Activated CD8-positive, alpha-beta T cell treated with anti-CD3 and anti-CD28 coated beads, Interleukin-2, amount 10 ng/mL, durations not matched to agents 7 days and 5 days (primary cell): ENCODE measurements at places on chromosomes 12 and 14. TPM values are rescaled to one million over a fixed set of nuclear protein-coding genes. Genes with fewer than 3 reads are reported as not detected.

DNA sequence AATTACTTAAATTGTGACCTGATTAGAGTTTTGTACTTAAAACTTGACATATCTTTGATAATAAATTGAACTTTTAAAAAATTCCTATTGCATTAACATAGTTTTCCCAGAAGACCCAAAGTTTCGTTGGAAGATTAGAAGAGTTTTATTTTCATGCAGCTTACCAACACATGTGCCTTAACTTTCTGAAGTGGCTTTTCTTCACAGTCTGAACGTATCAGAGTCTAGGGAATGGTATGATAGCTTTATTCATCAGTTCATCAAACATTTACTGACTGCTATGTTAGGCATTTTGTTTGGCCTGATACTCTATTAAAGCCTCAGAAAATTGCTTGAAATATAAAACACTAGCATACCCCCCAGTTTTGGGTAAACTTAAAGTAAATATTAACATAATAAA lies 65.2 kb downstream of the MARK3 start:
- H3K27me3 ChIP-seq, result no peaks in the 10 kb centered on the region
- peaks cover 16% of the 10 kb centered on the region for H3K36me3 ChIP-seq
- no peak overlapping the region for H3K27ac ChIP-seq
- H3K4me1 ChIP-seq, result peaks cover 7% of the 10 kb centered on the region
- no peak for DNase-seq

DNA sequence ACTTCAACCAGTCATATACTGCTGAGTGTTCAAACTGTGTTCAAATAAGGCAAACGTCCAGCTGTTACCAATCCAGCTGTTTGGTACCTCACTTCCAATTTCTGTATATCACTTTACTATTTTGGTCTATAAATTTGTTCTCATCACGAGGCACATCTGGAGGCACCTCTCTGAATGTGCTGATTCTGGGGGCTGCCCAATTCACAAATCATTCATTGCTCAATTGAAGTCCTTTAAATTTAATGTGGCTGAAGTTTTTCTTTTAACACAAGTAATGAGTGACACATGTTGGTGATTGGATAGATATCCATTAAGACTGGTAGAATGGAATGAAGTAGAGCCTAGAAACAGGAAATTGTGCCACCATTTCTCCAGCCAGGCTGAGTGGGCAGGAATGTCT lies 617.0 kb upstream of the TMEM132C start:
- H3K36me3 ChIP-seq, result no peaks in the 10 kb centered on the region
- no peak overlapping the region for H3K4me3 ChIP-seq
- H3K27me3 ChIP-seq, result no peaks in the 10 kb centered on the region
- no peak overlapping the region for H3K27ac ChIP-seq

DNA sequence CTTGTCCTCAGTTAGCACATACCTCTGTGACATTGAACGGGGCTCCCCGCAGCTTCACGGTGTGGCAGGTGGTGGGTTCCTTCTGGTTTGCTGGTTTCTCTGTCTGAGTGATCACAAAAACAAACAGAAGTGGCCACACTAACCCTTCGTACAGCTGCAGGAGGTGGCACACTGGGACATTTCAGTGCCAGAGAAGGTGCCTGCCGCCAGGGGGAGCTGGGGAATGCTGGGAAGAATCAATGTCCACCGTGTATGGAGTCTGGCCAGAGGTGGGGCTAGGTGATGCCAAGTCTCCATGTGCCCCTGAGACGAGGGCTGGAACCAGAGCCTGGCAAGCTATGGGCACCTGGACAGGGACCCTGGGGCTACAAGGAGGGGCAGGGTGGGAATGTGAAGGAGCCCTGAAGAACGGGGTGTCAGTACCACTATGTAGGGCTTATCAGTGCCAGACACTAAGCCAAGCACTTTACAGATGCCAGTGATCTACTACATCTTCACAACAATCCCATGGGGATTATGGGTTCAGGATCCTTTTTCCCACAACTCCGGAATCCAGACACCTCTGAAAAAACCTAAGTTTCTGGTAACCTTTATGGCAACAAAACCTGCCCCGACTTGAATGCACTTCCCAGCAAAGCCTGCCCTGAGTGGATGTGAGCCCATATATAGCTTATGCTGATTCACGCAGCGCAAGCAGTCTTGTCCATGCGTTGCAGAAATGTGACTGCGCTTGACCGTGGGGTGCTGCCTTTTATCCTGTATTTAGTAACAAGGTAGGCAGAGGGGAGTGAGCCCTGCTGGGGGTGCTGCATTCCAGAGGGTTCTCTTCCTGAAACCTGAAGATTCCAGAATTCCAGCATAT lies 10.8 kb downstream of the RBM19 start:
- H3K4me3 ChIP-seq, result no peak overlapping the region
- DNase-seq, result no peak
- peaks cover 23% of the 10 kb centered on the region for H3K36me3 ChIP-seq
- peaks cover 5% of the 10 kb centered on the region for H3K4me1 ChIP-seq

DNA sequence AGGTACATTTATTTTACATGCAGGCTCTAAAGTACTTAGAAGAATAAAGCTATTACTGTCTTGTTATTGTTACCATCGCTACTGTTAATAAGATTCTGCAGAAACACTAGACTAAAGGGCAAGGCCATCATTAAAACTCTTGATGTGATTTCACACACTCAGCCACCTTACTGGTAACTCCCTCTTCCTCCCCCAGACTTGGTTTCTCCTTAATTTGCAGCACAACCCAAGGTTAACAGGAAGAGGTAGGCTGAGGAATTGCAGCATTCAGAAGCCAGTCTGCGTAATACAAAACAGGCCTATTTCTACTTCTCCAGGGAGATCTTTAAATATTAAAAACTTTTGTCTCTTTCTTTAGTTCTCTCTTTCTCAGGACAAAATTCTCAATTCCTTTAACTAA lies 210.3 kb downstream of the BTG1 start:
- H3K4me1 ChIP-seq, result no peaks in the 10 kb centered on the region
- no peak for DNase-seq

DNA sequence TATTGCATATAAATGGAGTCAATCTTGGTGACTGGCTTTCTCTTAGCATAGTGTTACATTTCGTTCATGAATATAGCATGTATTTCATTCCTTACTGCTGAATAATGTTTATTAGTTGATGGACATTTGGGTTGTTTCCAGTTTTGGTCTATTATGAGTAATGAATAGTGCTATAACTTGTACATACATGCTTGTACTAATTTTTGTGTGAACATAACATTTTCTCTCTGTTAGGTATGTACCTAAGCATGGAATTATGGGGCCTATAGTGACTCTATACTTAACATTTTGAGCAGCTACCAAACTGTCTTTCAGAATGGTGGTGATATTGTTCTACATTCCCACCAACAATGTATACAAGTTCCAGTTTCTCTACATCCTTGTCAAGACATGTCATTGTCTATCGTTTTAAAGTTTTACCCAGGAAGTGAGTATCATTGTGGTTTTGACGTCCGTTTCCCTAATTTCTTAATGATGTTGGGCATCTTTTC lies 23.1 kb downstream of the ATP2A2 start:
- peaks cover 54% of the 10 kb centered on the region for H3K36me3 ChIP-seq
- H3K4me1 ChIP-seq, result peaks cover 33% of the 10 kb centered on the region
- no peak overlapping the region for H3K4me3 ChIP-seq
- H3K27me3 ChIP-seq, result no peaks in the 10 kb centered on the region

GRCh38 chr14:88017535-88017934 lies 12.6 kb downstream of the GPR65 start:
- H3K4me1 ChIP-seq, result peaks cover 48% of the 10 kb centered on the region
- no peak overlapping the region for H3K4me3 ChIP-seq
- DNase-seq, result no peak

Gene LHX5
- not detected for total RNA-seq
